A549 treated with Hydrocortisone at 1 μM for 4 hours (cell line): ENCODE measurements at places on chromosomes 7 and 10. TPM values are rescaled to one million over a fixed set of nuclear protein-coding genes. Genes with fewer than 3 reads are reported as not detected.

The CHRM2 gene
- not detected in 5 replicates for total RNA-seq

The SPRN gene
- total RNA-seq, result 0.22 to 0.54 TPM (median 0.30 TPM) in 5 replicates

The ZNF282 gene
- total RNA-seq, result 23.0 to 25.8 TPM (median 24.4 TPM) in 5 replicates

The ACHE gene
- total RNA-seq, result 2.4 to 3.2 TPM (median 3.0 TPM) in 5 replicates

The SUGCT gene
- total RNA-seq, result 0.58 to 1.4 TPM (median 0.73 TPM) in 5 replicates

The ARHGAP22 gene
- total RNA-seq, result 3.5 to 4.0 TPM (median 3.7 TPM) in 5 replicates

The EIF3B gene
- total RNA-seq, result 216 to 298 TPM (median 228 TPM) in 5 replicates

The IGFBP3 gene
- total RNA-seq, result 118 to 196 TPM (median 163 TPM) in 5 replicates

The OR2A7 gene
- not detected in 5 replicates for total RNA-seq

The OGDHL gene
- 0.22 to 0.40 TPM (median 0.29 TPM) in 5 replicates for total RNA-seq

The SFXN3 gene
- 40.5 to 52.6 TPM (median 46.1 TPM) in 5 replicates for total RNA-seq

The MDFIC gene
- total RNA-seq, result 14.9 to 23.1 TPM (median 18.5 TPM) in 5 replicates

The PRKCQ gene
- total RNA-seq, result 3.5 to 4.3 TPM (median 3.7 TPM) in 5 replicates

The FAM25A gene
- 0.50 to 0.52 TPM in 2 of 5 replicates, not detected in the others for total RNA-seq

The SCIN gene
- total RNA-seq, result 0.28 to 0.44 TPM (median 0.36 TPM) in 5 replicates

The SPDYE8 gene
- total RNA-seq, result not detected in 5 replicates

The CRYGN gene
- total RNA-seq, result not detected in 5 replicates

The CALML5 gene
- not detected in 5 replicates for total RNA-seq
